Heart right ventricle (tissue), 16 donors: ENCODE measurements at places on chromosomes 1 and 21. TPM values are rescaled to one million over a fixed set of nuclear protein-coding genes. Genes with fewer than 3 reads are reported as not detected.

- DNase-seq = no peak
Observed at GRCh38 chr1:176736015-176736414, 273.0 kb downstream of the PAPPA2 start.

GRCh38 chr1:36864182-36864822 is 170.0 kb downstream of the GRIK3 start:
- DNase-seq = no peak

DNA sequence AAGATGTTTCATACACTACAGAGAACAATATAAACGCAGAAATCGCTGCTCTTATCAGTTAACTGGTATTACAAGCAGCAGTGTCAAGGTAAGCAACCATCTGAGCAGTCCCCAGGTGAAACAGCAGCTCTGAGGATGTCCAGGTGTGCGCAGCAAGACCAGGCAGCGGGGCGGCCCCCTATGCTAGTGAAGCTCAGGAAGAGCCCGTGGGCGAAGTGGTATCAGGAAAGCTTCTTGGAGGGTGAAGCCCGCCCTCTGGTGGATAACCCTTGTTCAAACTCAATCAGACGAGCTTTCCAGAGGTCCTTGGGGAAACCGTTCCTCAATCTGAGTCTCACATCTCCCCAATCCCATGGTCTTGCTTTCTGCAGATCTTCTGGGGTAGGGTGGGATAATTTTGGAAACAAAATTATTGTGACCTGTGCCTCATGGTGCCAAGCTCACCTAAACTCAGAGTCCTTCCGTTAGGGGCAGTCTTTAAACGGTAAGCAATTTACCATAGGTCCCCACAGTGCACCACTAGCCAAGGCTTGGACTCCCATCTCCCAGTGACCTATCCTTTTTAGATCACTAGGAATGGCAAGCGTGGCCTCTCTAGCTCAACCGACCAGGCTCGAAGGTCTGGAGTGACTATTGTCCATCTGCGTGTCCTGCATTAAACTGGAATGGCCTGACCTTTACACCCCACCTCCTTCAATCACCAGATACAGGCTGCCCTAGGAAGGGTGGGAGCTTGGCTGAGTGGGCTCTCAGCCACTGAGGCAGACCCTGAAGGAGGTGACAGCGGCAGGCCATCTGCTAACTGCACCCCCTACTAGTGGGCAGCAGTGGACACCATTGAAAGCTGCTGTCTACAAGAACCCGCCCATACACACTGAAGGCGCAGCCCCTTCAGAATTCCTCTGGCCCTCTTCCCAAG is 13.6 kb upstream of the FAM110D start:
- DNase-seq = peak; percentile 80

- no peak for DNase-seq
Observed at GRCh38 chr1:3828391-3828790, 28.6 kb downstream of the CEP104 start.

DNA sequence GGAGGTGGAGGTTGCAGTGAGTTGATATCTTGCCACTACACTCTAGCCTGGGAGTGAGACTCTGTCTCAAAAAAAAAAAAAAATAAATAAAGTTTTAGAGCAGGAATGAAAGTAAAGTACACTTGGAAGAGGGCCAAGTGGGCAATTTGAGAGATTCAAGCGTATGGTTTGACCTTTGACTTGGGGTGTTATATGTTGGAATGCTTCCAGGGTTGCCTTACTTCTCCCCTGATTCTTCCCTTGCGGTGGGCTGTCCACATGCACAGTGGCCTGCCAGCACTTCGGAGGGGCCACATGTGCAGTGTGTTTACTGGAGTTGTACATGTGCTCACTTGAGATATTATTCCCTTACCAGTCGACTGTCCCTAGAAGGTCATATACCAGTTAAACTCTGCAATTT is 295.5 kb upstream of the PROX1 start:
- DNase-seq = no peak

Gene HSF2BP
- 0.39 TPM for total RNA-seq

- no peak for DNase-seq
Observed at GRCh38 chr1:115648717-115649691, 7.2 kb downstream of the VANGL1 start.

Gene KRTAP7-1
- not detected for total RNA-seq

DNA sequence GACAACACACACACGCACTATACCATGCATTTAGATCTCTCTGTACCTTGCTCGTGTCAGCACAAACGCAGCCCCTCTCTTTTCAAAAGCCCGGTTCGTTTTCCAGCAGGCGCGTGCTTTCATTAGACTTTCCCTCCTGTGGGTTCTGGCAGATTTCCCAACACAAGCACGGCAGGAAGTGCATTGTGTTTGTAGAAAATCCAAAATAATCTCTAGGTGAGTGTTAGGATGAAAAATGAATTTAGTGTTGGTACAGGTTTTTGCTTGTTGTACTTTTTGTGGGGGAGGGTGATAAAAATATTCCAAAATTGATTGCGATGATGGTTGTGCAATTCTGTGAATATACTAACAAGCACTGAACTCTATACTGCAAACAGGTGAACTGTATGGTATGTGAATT is 54.1 kb upstream of the POFUT2 start:
- DNase-seq = no peak

GRCh38 chr1:88800382-88801051 is 90.8 kb downstream of the GTF2B start:
- DNase-seq = no peak

DNA sequence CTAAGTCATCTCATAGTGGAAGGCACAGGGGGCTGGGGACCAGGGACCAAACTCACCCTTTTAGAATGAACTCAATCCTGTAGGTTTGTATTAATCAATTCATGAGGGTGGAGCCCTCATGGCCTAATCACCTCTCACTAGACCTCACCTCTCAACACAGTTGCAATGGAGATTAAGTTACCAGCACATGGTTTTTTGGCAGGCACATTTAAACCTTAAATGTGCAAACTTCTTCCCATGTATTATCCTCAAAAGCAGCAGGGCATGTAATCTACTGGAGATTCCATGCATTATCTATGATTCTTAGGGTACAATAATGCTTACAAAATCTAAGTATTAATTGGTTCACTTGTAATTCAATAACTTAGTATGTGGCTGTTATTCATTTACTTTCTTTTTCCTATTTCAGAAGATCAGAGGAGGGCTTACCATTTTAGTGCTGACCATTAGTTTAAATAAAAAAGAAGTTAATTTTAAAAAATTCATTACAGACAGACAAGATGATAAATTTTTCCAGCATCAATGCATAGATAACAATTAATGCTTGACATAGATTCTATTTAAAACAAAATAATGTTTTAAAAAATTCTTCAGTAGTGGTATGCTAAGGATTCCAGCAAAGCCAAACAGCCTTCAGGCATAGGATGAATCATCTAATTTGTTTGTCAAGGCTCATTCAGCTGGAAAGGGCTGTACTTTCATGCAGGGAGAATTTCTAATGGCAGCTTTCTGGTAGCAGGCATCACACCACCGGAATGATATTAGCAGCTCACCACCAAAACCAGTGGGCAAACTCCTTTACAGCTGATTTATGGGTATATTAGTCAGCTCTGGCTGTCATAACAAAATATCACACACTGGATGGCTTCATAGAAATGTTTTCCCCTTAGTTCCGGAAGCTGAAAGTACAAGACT is 124.6 kb upstream of the ZNF648 start:
- no peak for DNase-seq

DNA sequence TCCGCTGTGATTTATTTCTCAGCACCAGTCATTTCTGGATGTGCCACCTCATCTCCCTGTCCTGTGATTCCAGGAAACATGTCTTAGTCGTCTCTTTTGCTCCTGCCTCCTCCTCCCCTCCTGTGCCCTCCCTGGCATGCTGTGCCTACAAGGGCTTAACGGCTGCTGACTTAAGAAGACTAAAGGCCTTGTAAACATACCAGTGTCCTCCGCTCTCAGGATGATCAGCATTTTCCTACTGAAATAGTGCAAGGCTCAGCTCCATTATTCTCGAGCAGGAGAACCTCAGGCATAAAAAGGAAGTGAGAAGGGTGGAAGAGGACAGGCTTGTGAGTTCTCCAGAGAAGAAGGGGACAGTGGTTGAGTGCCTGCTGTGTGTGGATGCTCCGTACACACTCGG is 61.6 kb upstream of the RUNX3 start:
- no peak for DNase-seq

Gene NDUFV3
- total RNA-seq = 45.4 TPM

Gene FCAMR
- total RNA-seq = not detected

Gene ASTN1
- total RNA-seq = 0.21 TPM

Gene LCE1B
- not detected for total RNA-seq

Gene OPRD1
- total RNA-seq = not detected

DNA sequence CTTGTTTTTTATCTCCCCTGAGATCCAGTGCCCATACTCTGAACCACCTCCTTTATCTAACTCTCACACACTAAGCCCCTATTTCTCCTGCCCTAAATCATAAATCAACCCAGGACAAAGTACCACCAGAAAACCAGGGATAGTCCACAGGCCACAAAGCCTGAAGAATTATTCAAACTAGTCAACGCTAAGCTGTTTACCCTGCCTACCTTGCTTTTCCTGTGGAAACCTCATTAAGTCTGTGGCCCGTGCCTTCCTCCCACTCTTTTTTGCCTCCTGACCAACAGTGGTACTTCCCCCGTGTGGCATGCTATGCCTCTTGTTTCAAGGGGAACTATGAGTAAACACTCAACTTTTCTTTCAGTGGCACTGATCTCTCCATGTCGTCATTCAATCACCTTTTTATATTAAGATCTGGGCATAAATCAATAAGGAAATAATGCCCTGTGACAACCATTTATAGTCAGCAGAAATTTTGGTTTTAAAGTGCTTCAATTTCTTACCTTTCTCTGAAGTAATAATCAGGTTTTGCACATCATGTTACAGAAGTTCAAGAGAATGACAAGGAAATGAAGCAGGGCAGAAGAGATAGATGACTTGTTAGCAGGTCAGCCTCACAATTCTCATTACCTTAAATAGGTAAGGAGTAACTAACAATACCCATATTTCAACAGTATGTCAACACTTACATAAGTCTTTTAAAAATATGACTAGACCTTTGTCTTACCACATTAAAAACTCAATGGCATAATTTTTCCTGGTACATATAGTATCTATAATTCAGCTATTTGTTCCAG is 32.1 kb downstream of the EYA3 start:
- DNase-seq = no peak

- no peak for DNase-seq
Observed at GRCh38 chr1:194175251-194175650, 988.8 kb upstream of the B3GALT2 start.

DNA sequence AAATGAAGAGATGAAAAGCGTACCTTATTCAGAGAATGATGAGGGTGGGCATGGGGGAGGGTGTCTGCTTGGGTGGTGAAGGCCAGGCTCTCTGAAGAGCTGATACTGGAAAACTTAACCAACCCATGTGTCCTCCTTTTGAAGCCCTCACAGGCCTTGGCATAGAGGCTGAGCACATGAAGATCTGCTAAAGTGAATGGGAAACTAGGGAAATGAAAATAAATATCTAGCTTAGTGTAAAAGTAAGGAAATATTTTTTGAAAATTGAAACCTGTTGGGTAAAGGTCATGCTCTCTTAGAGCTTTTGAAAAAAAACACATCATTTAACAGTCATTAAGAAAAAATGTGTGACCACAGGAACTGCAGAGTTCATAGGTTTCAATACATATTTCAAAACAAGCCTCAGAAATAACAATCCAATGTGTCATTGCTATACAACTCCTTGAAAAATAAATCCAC is 40.5 kb upstream of the RALGPS2 start:
- DNase-seq = no peak

DNA sequence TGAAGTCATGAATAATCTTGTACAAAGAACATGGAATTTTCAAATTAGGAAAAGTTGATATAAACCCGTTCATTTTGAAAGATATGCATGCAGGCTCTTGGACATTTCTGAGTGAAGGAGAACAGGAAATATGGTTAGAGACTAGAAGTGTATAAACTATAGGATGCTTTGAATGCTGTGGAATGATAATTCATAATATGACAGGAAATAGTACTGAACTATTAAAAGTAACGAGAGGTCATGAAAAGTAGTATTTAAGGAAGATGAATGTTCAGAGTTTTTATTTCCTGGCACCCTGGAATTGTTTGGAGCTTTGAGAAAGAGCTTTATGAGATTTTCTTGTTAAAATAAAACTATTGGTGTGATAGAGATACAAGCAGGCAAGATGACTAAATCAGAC is 18.7 kb upstream of the CRB1 start:
- no peak for DNase-seq

GRCh38 chr1:201414051-201414738 is 7.3 kb downstream of the TNNI1 start:
- DNase-seq = no peak

GRCh38 chr1:3066250-3066711 is 2.7 kb upstream of the PRDM16 start:
- DNase-seq = peak; percentile 71

DNA sequence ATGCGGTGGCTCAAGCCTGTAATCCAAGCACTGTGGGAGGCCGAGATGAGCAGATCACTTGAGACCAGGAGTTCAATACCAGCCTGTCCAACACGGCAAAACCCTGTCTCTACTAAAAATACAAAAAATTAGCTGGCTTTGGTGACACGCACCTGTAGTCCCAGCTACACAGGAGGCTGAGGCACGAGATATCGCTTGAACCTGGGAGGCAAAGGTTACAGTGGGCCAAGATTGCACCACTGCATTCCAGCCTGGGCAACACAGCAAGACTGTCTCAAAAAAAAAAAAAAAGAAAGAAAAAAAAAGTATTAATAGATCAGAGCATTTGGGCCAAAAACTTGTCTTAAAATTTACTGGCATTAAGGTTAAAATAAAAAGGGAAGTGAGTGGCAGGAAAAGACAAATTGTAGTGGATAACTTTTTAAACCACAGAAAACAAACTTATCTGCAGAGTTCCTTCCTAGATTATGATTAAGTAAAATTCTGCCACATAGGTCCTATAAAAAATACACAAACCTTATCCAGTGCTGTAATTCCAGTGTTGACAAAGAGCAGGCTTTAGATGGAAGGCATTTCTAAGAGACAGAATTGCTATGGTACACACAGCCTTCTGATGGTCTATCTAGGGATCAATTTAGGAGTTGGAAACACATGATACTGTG is 53.3 kb downstream of the EIF4G3 start:
- no peak for DNase-seq

Gene FALEC
- not detected for total RNA-seq

- DNase-seq = peak; percentile 95
Observed at GRCh38 chr21:33491373-33492102, at the start of gene DNAJC28. Gene DNAJC28, minus strand, starts transcription at chr21:33491716. Its CDS starts 2,323 bp downstream, at chr21:33489393.

DNA sequence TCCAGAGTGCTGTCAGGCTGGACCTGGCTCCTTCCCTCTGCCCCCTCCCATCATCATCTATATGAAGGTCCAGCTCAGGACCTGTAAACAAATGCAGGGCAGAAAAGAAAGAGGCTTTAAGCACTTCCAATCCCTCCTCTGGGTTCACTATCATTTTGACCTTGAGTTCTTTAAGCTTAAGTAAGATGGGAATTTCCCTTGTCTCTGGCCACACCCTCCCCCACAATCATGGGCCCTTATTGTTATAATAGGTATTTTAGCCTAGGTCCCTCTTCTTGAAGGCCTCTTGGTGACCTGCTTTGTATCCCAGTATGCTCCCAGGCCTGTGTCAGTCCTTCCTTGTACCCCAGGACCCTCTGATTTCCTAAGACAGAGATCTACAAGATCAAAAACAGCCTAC is 45.1 kb upstream of the EPS15 start:
- DNase-seq = no peak

- peak; percentile 20 for DNase-seq
Observed at GRCh38 chr1:224736619-224737352, 120.7 kb downstream of the CNIH3 start.
